ENCODE measurements at places on chromosomes 2 and 18.

- DNase-seq = no peak
Observed at GRCh38 chr2:128644718-128645256, 326.1 kb upstream of the HS6ST1 start.

GRCh38 chr2:144522897-144523595 is 3.1 kb upstream of the ZEB2 start:
- peak; percentile 57 for DNase-seq

- no peak for DNase-seq
Observed at GRCh38 chr2:119461811-119462210, 30.2 kb downstream of the TMEM37 start.

DNA sequence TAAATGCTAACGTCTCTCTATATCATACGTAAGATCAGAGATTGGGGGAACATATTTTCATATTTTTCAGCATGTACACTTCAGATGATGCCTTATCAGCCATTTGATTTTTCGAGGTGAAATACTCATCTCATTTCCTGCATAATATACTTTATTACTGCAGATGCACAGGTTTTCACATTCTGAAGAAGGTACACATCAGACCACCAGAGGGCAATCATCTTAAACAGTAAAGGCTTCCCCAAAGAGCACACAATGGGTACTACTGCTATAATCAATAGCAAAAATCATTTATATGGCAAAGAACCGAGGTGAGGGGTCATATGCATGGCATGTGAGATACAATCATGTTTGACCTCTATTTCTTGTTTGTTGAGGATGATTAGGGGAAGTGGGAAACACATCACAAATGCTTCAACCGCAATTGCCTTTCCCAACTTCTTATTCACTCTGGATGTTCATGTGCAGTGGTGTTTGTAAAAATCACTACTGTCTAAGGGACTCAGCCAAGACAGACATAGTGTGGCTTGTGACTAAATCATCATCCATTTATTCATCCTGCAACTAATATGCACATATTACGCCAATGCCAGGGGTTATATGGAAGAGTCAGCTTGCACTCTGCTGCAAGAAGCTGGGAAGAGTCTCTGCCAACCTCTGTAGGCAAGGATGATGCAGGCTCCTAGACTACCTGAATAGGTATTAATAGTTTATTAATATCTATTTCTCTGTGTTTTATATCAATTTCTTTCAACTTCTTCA is 118.7 kb downstream of the EPB41L3 start:
- DNase-seq = peak; percentile 39

DNA sequence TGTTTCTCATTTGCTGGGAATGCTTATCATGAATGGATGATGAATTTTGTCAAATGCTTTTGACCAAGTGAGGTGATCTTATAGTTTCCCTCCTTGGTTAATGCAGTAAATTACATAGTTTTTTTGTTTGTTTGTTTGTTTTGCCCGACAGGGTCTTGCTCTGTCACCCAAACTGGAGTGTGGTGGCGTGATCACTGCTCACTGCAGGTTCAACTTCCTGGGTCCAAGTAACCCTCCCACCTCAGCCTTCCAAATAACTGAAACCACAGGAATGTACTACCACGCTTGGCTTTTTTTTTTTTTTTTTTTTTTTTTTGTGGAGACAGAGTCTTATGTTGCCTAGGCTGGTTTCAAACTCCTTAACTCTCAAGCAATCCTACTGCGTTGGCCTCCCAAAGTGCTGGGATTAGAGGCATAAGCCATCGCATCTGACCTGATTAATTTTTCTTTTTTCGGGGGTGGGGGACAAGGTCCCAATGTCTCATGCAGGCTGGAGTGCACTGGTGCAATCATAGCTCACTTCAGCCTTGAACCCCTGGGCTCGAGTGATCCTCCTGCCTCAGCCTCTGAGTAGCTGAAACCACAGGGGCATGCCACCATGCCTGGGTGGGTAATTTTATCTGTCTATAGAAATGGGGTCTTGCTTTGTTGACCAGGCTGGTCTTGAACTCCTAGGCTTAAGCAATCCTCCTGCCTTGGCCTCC is 48.6 kb downstream of the SMAD2 start:
- no peak for DNase-seq

DNA sequence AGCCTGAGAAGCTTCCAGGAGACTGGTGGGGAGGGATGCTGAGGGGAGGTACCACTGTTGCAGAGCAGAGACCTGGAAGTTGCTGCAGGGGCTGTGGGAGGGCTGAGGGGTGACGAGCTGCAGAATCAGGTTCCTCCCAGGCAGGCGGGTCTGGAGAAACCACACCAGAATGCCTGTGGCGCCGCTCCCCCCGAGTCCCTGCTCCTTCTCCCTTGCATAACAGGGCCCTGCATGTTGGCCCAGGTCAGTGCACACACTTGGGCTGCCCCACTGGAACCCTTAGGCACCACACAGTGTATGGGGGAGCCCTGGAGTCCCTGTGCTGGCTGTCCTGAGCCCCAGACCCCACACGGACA is 60.4 kb downstream of the ARL4C start:
- DNase-seq = no peak
